Stimulated activated effector memory CD8-positive, alpha-beta T cell treated with anti-CD3 and anti-CD28 coated beads, Interleukin-12 subunit alpha, Interleukin-12 subunit beta, amount 100 ng/mL, for 72 hours (primary cell): ENCODE measurements at places on chromosomes 5 and 9.
A peak's percentile ranks its signal among the peaks of the same experiment; 100 is the strongest.

- no peak for DNase-seq
Measured at GRCh38 chr5:127705120-127705892, 2.1 kb downstream of the CCDC192 start.

DNA sequence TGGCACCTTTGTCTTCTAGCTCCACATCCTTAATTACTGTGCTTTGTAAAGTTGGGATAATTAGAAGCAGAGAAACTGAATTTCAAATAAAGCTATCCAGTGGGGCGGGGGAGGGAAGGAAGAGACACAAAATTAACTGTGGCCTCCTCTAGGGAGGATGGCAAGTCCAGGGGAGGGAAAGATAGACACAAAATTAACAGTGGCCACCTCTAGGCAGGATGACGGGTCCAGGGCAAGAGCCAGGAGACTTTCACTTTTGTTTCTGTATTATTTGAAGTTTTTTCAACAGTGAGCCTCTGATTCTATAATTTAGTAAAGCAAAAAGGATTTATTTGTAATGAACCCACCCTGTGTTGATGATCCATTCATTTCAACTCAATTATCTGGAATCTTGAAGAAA, 335.9 kb downstream of the MSX2 start:
- DNase-seq, result no peak

DNA sequence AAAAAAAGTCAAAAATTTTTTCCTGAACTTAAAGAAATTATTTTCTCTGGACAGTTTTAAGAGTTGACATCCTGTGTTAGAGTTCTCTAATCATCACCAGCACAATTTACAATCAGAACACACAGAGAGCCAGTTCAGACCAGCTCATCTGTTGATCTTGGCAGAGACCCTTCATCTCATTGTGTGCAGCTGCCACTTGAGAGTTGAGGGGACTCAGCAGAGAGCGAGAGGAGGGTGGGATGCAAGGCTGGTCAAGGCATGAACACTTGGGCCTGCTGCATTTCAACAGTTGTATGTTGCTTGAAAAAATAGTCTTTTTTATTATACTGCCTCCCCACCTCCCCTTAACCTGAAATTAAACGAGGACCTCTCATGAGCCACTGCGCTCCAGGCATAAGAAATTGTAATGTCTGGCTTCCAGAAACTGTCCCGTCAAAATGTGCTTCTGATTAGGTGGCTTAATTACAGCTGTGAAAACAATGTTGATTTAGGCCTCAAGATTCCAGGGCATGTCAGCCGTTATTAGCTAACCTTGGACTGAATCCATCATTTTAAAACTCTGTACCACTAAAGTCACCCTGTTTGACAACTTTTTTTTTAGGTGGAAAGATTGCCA, 383.6 kb downstream of the CCDC171 start:
- DNase-seq, result no peak

DNA sequence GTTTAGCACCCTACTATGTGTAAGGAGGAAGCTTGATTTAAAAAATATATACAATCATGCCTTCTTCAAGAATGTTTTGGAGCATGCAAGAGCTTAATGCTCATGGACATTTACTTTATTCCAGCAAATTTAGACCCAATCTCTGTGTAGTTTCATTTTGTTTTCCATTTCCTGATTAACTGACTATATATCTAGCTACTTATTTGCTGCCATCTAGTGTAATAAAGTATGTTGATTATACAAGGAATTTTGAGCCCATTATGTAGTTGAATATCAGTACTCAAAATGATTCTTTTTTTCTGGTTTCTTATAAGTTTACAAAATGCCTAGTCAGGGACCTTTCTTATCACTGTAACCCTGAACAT, 100.0 kb upstream of the CCDC152 start:
- DNase-seq, result no peak

- no peak for DNase-seq
Measured at GRCh38 chr9:132461281-132461896, 51.4 kb downstream of the CFAP77 start.

- DNase-seq, result no peak
Measured at GRCh38 chr5:97844797-97845196, 661.8 kb upstream of the RIOK2 start.

- peak; percentile 63 for DNase-seq
Measured at GRCh38 chr9:96009690-96010472, 134.4 kb downstream of the ERCC6L2 start.

DNA sequence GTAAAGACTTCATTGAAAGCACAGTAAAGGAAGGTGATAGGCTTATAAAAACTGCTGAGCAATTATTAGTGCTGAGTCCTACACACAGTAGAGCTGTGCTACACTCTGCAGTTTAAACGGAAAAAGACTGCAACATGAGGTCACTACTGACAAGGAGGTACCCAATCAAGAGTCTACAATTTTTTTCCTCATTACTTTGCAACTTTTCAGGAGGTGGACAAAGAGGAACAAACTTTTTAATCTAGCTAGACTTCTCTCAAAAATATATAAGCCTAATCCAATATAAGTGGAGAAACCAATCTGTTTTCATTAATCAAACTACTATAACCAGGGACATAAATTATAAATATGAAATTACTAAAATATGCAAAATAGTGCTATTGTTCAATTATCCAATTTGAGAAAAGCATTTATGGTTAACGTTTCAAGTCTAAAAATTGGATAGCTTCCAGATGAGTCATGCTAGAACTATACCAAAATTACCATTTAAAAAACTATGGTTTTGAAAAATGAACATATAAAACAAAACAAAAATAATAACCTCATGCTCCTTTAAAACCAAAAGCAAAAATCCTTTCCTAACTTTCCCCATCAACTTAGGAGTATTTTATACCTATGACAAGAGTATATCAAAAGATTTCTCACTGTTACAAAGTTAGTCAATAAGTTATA, 37.7 kb downstream of the FAM13B start:
- DNase-seq, result no peak

DNA sequence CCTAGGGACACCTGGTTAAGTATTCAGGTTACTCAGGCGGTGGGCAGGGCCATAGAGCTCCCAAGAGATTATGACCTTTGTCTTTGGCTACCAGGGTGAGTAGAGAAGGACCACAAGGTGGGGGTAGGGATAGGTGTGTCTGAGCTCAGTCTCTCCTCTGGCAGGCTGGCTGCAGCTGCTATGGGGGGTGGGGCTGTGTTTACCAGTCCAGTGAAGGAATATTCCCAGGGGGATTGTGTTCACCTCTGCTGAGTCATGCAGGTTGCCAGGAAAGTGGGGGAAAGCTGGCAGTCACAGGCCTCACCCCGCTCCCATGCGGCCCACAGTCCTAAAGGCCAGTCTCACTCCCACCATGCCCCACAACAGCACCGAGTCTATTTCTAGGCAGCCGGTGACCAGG, 53.6 kb upstream of the POU5F2 start:
- DNase-seq, result no peak

GRCh38 chr9:37290940-37291485, 131.5 kb upstream of the GRHPR start:
- no peak for DNase-seq

GRCh38 chr5:113273948-113274347, 160.8 kb downstream of the TSSK1B start:
- DNase-seq, result no peak

DNA sequence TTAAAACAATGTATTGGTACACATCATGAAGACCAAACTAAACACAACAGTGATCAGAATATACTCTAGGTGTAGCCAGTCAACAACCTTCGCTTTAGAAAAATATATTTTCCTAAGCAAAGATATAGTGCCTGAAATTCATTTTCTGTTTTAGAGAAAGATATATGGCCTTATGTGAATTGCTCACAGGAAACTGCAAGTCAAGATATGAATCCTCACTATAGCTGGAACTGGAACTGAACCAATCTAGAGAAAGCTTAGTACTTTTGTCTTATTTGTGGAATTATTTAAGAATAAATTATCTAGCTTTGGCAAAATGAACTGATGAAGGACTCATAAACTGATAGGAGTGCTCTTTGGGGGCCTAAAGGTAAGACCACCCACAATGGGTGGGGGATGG, 27.3 kb downstream of the GZMK start:
- no peak for DNase-seq

DNA sequence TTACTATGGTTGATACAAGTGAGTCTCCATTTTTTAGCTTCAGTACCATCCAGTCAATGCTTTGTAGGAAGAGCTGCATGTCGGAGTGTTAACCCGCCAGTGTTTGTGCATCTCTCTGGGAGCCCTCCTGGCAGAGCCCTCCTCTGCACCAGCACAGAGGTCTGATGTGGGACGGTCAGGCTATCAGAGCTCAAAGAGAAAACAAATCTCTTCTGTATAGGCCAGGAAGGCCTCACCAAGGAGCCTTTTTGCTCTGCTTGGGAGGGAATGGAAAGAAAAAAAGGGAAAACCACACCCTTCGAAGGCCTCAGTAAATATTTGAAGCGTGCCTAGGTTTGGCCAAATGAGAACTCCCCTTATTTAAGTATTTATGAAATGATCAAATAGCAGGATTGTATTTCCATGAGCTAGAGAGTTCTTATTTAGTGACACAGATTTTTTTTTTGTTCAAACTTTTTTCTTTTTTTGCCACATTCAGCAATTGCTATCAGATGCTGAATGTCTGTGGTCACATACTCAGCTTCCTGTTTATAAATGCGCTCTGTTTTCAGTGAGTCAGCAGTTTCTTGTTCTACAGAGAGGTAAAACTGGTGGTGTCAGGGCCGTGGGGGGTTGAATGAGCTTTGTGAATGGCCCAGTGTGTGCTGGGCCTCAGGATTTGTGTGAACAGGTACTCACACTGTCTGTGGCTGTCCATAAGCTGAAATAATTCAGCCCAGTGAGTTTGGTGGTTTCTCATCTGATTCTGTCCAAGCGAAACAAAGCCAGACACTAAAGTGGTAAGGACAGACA, 226.6 kb downstream of the SNX18 start:
- peak; percentile 71 for DNase-seq

GRCh38 chr5:40288800-40289485, 390.8 kb upstream of the PTGER4 start:
- DNase-seq, result no peak

DNA sequence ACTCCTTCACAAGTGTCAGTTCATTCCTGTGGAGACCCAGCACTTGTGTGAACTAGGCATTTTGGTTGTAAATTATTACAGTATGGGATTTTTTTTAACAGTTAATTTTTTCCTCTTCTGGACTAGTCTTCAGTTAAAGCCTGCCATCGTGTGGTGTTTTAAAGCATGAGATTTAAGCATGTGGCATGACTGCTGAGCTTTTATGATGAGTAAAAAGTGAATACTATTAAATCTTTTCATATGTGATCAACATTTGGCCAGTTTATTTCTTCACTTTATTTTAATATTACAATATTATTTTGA, 25.0 kb downstream of the LMNB1 start:
- no peak for DNase-seq

- no peak for DNase-seq
Measured at GRCh38 chr9:2229109-2229721, 214.1 kb downstream of the SMARCA2 start.

DNA sequence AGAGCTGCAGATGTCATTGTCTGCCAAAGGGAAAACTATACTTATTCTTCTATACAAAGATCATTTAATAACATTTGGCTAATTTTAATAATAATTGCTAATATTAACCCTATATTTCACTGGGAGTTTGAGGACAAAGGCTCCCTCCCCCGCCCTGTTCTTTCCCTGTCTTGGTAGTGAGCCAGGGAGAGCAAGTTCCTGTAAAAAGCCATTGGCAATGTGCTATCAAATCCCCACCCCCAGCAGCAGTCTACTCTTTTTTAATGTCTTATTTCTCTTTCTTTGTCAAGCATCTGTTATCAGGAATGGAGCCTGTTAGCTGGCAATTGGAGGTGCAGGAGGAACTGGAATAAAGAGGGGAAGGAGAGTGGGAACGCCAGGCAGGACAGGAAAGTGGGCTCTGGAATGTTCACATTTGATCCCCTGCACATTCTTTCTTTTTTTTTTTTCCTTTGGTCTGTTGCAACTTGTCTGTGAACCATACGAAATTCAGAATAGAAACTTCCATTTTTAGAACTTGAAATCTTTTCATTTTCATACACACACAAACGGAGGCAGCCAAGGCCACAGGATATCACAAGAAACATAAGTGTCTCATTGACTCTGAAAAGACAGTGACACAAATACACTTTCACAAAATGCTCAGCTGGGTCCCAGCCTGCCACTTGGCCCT, 664.8 kb upstream of the ZNF608 start:
- DNase-seq, result no peak

DNA sequence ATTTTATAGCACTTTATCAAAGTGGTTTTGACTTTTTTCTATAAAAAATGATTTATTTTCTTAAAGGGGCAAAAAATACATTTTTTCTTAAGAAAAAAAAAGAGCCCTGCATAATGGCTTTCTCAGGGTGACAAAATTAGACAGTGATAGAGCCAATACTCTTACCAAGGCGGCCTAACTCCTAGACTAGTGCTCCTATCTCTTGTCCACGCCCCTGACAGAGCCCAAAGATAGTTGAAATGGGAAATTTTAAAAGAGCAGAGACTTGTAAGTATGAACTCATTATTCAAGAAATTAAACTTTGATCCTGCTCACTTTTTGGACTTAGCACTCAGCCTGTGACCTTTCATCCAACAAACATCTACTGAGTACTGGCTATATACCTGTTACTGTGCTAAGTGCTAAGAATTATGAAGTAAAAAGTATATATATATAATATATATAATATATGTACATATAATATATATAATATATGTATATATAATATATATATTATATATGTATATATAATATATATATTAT, 1.2 kb downstream of the INVS start:
- no peak for DNase-seq

GRCh38 chr9:15332939-15333338, 25.9 kb upstream of the TTC39B start:
- DNase-seq, result no peak

DNA sequence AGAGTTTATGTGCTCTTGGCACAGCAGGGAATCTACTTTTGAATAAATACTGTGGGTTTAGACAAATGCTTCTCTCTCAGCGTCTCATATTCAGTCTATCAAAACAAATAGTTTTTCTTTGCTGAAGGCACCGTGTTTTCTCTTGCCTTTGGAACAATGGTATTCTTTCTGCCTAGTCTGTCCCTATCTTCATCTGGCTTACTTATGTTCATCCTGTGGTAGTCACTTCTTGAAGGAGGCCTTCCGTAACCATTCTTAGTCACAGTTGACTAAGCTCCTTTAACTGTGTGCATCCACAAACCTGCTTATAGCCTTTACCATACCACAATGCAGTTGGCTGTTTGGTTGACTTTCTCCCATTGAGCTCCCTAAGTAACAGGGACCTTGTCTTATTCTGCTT, 45.9 kb downstream of the LARP1 start:
- DNase-seq, result no peak

DNA sequence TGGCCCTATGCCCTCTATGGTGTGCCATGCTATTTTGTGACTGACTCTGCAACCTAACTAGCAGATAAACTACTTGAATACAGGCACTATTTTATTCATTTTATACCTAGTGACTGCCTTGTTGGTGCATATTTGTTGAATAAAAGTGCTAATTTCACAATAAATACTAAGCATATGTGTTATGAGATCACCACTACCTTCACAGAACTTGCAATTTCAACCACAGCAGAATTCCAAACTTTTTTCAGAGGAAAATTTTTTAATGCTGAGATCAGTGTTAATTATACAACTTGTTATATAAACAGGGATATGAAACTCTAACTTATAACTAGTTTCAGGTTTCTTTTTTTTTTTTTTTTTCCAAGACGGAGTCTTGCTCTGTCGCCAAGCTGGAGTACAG, 94.8 kb downstream of the NR3C1 start:
- DNase-seq, result no peak
